Occipital lobe (tissue), 3 donors: ENCODE measurements at places on chromosomes 5 and 9.

- DNase-seq: no peak
Observed at GRCh38 chr5:37184748-37185364, 64.3 kb downstream of the CPLANE1 start.

DNA sequence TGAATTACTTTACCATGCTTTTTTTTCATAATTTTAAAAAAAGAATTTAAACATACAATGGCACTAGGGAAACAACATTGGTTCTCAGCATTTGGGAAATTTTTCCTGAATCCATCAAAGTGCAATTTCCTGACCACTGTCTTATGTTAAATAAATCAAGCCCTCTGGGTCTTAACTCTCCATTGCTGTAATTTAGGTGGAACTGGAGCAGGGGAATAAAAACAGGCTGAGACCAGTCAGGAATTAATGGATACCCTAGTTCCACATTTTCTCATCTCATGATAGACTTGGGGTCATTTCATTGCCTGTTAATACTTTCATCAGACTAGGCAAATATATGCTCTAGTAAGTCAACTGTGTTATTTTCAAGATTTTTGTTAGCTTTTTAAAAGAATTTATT, 103.1 kb downstream of the FBN2 start:
- no peak for DNase-seq

- no peak for DNase-seq
Observed at GRCh38 chr9:134730761-134731496, 89.3 kb downstream of the COL5A1 start.

DNA sequence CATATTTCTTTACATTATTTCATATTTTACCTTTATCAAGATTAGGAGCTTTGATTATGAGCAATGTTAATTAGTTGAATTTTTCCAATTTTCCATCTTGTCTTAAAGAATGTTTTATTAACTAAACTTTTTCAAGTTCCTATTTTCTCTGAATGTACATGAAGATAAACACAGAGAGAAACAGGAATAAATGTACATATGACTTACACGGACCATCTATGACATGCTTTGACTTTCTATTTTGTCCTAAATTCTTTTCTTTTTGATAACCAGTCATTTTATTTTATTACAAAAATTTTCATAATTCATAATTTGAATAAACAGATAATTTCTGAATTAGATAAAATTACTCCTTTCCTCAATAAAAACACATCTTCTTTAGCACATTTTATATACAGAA, 1038.8 kb upstream of the ARRDC3 start:
- no peak for DNase-seq

- DNase-seq: no peak
Observed at GRCh38 chr5:179180061-179180610, 120.0 kb downstream of the ZNF354C start.

GRCh38 chr5:61277781-61278180, 54.3 kb upstream of the ZSWIM6 start:
- DNase-seq: no peak
